ENCODE measurements at places on chromosomes 2 and 18.

DNA sequence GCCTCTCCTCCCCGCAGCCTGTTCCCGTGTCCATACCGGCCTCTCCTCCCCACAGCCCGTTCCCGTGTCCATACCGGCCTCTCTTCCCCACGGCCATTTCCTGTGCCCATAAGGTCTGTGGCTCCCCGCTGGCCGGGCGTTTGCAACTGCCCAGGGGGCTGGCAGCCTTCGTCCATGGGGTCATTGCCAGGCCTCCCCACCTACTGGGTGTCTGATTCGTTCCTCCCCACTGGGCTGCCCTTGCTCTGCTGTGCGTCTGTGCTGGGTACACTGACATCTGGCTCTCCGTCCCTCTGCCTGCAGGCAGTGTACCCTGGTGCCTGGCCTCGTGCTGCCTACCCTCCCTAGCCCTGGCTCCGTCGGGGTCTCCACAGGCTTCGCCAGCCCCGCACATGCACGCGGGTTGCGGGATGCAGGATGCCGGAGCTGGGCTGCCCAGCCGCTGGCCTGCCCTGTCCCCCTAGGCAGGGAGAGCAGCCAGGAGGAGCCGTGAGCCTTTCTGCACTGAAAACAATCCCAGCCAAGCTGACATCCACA, 67.8 kb downstream of the NFATC1 start:
- no peak for DNase-seq

DNA sequence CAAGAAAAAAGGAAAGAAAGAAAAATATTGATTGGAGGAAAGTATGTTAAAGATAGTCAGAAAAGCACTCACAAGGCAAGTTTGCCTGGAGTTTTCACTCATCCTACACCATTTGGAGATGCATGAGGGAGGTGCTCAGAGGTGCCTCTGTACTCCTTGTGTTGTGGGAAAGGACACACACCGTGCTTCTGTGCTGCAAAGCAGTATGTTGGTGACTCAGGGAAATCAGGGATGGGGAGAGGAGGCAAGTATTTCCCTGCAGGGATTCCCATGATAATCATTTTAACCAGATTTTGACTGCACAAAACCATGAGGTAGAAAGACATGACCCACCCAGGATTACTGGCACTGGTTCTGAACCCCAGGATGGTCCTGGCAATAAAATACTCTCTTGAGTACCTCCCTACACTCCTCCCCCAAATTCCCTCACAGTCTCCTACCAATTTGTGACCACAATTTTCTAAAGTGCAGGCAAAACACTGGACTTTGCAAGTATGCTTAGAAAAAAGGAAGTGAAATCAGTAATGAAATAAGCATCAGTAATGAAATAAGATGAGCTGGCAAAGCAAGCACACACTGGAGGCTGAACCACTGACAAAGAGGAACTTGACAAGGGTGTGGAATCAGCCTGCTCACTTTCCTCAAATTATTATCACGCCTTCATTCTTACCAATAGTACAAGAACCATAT, 155.5 kb upstream of the ACVR2A start:
- DNase-seq: no peak

DNA sequence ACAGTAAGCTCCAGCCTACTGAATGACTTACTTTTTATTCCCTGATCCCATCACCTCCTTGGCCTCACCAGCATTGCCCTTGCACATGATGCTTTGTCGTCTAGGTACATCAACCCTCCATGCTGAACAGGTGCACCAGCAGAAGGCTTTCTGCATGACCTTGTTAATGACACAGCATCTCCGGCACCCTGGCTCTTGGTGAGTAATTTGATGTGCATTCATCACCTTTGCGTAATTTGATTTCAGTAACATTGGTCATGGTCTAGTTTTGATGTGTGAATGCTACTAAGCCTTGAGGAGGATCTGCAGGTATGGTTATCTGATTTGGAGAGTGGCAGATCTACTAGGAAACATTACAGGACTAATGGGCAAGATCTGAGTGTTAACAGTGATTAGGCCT, 103.6 kb downstream of the STK39 start:
- no peak for DNase-seq

DNA sequence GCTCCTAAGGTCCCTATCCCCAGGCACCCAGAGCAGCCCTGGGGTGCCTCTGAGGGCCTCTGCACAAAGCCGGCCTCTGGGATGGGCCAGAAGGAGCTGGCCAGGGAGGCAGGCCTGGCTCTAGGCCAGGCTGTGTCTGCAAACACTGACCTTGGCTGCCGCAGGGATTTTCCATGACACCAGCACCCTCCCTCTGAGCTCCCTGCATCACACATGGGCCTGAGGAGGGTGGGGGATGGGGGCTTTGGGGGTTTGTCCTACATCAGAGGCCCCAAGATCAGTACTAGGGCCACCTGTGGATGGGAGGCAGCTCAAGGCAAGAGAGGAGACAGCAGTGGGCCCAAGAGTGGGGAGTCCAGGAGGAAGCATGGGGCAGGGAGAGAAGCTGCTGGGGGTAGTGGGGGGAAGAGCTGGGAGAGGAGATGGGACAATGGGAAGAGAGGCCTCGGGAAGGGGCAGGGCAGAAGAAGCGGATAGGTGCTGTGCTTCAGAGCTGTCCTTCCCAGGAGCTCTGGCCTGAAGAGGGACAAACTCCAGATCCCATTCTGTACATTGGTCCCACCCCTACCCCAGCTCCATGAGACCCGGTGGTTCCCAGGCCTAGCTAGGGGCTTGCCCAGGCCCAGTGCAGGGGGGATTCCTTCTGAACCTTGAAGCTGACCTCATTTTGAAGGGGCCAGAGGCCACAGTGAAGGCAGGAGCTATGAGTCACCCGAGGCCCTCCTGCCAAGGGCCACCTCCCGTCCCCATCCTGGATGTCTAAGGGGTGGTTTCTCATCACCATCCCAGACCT, 28.0 kb downstream of the KCNK3 start:
- no peak for DNase-seq
